ENCODE measurements at places on chromosomes 3 and 15. TPM values are rescaled to one million over a fixed set of nuclear protein-coding genes. Genes with fewer than 3 reads are reported as not detected.

DNA sequence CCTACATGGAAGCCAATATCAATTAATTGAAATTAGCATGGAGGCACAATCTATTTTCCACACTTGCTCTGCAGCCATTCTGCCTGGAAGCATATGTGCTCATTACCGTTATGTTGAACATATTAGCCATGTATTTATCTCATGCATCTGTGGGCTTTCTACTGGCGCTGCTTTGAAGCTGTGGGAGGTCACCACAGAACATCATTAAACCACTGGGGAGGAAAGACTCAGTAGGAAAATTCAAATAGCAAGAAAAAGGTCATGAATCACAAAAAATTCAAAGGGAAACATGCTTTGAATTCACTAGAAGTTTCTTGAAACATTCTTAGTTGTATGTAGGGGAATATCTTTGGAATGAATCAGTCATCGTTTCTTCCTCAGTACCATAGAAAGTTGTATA is 652.5 kb downstream of the EDEM1 start:
- no peak for DNase-seq

Gene PRRT3
- 0.84 TPM for total RNA-seq

DNA sequence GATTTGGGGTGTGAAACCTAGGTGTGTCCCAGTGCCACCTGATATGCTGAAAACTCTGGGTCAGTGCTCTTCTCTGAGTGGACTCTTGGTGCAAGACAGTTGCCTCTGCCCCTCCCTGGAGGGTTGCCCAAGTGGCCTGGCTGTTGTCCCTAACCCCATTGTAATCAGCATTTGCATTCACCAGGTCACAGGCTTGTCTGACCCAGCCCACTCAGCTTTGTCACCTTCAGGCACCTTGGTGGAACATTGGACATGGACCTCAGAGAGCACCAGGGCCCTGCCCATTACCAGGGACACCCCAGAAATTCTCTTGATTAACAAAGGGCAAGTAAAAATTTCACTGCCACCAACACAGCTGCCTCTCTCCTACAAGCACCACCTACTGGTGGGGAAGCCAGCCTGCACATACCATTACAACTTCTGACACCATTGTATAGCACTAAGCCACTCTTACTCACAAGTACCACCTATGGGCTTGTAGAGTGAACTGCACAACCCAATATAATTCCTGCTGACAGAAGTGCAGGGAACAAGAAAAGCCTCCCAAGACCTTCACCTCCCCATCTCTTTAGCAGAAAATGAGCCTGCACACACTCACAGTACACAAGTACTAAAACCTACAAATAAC is 324.6 kb downstream of the EPHA6 start:
- DNase-seq = no peak

- DNase-seq = no peak
Measured at GRCh38 chr3:85567071-85567676, 608.4 kb downstream of the CADM2 start.
